K562 (cell line): ENCODE measurements at places on chromosomes 7 and 10. TPM values are rescaled to one million over a fixed set of nuclear protein-coding genes. Genes with fewer than 3 reads are reported as not detected.

The ZNF467 gene
- 14.2 and 16.2 TPM in 2 replicates for total RNA-seq

The HOXA10 gene
- not detected in 2 replicates for total RNA-seq

The SLIT1 gene
- 0.09 TPM in 1 of 2 replicates, not detected in the other for total RNA-seq

The MUC12 gene
- 0.40 and 1.1 TPM in 2 replicates for total RNA-seq

The HKDC1 gene
- 0.04 TPM in 1 of 2 replicates, not detected in the other for total RNA-seq
